ENCODE measurements at places on chromosomes 6 and 20. TPM values are rescaled to one million over a fixed set of nuclear protein-coding genes. Genes with fewer than 3 reads are reported as not detected.

GRCh38 chr6:166779963-166780683 is 153.1 kb upstream of the RPS6KA2 start:
- no peak overlapping the region for H3K4me3 ChIP-seq
- H3K4me1 ChIP-seq, result no peaks in the 10 kb centered on the region
- peaks cover 12% of the 10 kb centered on the region for H3K27me3 ChIP-seq
- H3K27ac ChIP-seq, result no peak overlapping the region

DNA sequence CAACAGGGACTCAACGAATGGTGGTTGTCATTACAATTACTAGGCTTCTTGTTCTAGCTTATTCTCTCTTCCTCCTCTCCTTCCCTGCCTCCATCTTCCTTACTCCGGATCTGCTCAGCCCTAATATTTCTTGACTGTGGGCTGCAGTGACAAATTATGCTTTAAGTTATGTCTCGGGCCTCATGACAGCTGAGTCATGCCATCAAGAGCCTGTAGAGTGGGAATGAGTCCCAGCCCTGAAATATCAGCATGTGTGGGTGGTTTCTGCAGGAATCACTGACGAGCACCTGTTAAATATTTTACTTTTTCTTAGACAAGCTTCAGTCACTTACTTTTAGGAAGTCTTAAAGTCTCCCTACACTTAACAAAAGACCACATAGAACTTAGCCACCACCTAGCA is 83.1 kb upstream of the CBLN4 start:
- H3K4me1 ChIP-seq, result no peaks in the 10 kb centered on the region
- H3K36me3 ChIP-seq, result no peaks in the 10 kb centered on the region
- DNase-seq, result no peak
- H3K27ac ChIP-seq, result no peak overlapping the region
- no peaks in the 10 kb centered on the region for H3K27me3 ChIP-seq
- no peak overlapping the region for H3K4me3 ChIP-seq

GRCh38 chr6:26349964-26350857 is 14.8 kb upstream of the BTN3A2 start:
- DNase-seq, result no peak
- no peak overlapping the region for H3K27ac ChIP-seq
- no peaks in the 10 kb centered on the region for H3K36me3 ChIP-seq
- no peaks in the 10 kb centered on the region for H3K4me1 ChIP-seq
- H3K4me3 ChIP-seq, result no peak overlapping the region

GRCh38 chr6:45438849-45439406 is 61.2 kb upstream of the SUPT3H start:
- peaks cover 11% of the 10 kb centered on the region for H3K36me3 ChIP-seq
- peaks cover 65% of the 10 kb centered on the region for H3K4me1 ChIP-seq
- H3K27ac ChIP-seq, result peak overlapping the region; percentile 61

DNA sequence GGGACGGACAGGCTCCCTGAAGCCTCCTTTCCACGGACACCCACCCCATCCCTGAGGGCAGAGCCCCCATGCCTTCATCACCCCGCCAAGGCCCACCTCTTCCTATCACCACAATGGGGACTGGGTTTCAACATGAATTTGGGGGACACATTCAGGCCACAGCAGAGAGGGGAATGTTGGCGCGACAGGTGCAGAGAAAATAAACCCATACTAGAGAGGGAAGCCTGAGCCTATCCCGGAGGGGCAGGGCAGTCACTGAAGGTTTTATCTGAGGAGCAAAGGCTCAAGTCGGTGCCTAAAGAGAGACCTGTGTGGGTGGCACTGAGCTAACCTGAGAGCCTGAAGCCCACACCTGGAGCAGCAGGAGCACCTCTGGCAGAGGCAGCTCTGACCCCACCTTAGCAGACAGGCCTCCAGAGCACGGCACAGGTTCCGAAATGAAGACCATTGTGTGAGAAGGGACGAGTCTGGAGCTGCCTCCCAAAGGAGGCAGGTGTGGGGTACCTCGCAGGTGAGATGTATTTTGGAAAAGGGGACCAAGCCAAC is 180.6 kb upstream of the PDE10A start:
- H3K36me3 ChIP-seq, result no peaks in the 10 kb centered on the region
- no peak for DNase-seq
- no peak overlapping the region for H3K27ac ChIP-seq
- no peak overlapping the region for H3K4me3 ChIP-seq

DNA sequence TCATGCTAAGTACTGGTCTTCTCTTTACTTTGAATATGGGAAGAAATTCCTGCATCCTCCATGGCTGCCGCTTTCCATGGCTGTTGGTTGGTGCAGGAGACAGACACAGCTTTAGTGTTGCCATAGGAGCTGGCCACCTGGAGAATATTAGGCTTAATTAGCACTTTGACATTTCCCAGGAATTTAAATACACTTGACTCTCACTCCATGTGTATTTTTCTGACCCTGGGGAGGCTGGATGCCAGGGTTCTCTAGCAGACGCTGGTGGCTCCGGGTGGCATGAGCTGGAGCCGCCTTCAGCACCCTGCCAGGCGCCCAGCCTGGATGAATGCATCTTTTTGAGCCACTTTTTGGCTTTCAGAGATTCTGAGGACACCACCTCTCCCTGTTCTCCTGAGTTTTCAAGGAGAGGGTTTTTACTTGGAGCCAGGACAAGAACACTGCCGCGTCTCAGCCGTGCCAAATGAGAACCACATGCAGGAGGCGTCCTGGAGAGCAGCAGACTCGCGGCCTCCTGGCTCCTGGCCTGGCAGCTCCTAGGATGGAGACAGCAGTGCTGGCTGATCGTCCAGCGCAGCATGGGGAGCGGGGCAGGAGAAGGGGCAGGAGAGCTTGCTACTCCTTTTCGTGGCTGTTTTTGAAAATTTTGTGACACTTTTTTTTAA is 258.8 kb downstream of the SMOC2 start:
- no peak overlapping the region for H3K4me3 ChIP-seq
- no peaks in the 10 kb centered on the region for H3K4me1 ChIP-seq
- H3K36me3 ChIP-seq, result no peaks in the 10 kb centered on the region
- peaks cover 2% of the 10 kb centered on the region for H3K27me3 ChIP-seq

DNA sequence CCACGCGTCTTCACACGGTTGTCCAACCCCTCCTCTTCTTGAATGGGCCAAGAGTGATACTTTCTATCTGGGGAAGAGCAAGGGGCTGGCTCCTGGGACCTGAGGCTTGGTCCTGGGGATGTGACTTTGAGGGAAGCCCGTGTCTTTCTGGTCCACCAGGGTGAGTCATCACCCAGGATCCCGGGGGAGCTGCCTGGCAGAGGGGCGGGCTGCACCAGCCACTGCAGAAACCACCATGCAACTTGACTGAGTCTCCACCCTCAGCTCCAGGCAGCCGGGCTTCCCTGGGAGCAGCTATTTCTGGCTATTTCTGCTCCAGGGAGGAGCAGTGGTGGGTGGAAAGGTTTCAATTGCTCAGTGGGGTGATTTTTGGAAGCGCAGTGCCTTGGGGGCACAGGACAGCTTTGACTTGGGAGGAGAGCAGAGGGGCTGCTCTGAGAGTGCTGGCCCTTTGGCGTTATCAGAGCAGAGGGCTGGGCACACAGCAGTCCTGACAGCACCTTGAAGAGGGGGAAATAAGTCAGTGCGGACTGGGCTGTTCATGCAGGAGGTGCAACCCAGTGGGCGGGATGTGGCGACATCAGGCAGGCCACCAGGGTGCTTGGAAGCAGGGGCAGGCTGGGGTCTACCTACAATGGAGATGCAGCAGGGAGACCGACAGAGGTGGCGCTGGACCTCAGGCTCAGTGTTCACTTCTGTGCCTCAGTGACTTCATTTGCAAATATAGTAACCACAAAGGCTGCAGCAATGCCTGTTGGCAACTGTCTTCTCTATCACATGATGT is 45.1 kb upstream of the FAM83D start:
- H3K4me1 ChIP-seq, result peaks cover 64% of the 10 kb centered on the region
- no peak overlapping the region for H3K27ac ChIP-seq
- H3K36me3 ChIP-seq, result peaks cover 5% of the 10 kb centered on the region
- H3K4me3 ChIP-seq, result peak overlapping the region; percentile 55
- no peaks in the 10 kb centered on the region for H3K27me3 ChIP-seq

DNA sequence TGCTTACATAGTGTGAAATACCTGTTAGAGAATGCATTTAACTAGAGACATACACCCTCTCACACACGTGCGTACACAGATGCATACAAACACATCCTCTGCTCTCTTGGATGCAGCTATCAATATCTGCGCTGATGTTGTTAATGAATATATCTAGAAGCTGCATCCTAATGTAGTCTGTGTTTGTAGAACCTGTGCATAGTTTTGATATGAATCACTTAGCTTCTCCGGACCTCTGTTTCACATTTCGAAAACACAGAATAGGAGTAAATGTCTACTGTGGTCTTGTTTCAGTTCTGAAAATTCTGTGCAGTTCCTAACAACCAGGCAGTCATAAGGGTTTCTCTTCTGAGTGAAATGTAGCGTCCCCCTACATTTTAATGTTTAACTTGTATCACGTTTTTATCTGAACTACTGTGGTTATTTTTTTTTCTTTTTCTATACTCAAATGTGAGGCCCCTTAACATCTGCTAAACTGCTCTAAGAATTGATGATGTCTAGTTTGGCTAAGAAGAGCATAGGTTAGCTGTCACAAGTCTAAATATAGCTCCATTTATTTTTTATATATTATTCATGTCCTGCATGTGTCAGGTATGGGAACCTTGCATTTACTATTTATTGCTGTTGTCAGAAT is 254.5 kb downstream of the TMEM242 start:
- peak overlapping the region; percentile 7 for H3K27ac ChIP-seq
- no peaks in the 10 kb centered on the region for H3K27me3 ChIP-seq
- H3K36me3 ChIP-seq, result no peaks in the 10 kb centered on the region
- H3K4me1 ChIP-seq, result peaks cover 23% of the 10 kb centered on the region
- H3K4me3 ChIP-seq, result peak overlapping the region; percentile 43

DNA sequence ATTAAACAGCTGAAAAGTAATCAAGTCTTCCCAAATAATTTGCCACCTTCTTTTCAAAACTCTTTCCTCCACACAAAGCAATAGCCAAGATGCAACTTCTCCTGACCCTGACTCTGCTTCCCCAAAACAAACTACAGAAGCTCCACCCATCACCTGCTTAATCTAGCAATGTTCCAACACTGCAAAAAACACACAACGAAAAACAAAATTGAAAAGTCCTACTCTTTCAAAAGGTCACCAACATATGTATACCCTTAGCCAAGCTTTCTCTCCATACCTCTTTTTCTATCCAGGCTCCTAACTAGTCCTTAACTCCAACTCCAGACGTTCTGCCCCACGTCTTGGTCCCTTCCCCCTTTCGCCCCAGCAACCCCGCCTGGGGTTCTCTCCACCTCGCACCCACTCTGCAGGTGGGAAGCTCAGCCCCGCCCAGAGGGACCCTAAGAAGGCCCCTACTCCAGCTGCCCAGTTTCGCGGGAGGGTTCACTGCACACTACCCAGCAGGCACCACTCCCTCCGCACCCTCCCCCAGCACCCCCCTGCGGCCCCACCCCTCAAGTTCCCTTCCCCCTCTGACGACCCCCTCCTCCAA is 717 bp downstream of the CSNK2A1 start:
- peaks cover 17% of the 10 kb centered on the region for H3K36me3 ChIP-seq
- H3K27me3 ChIP-seq, result peaks cover 4% of the 10 kb centered on the region
- H3K27ac ChIP-seq, result peak overlapping the region; percentile 56
- peak overlapping the region; percentile 95 for H3K4me3 ChIP-seq
- DNase-seq, result no peak

DNA sequence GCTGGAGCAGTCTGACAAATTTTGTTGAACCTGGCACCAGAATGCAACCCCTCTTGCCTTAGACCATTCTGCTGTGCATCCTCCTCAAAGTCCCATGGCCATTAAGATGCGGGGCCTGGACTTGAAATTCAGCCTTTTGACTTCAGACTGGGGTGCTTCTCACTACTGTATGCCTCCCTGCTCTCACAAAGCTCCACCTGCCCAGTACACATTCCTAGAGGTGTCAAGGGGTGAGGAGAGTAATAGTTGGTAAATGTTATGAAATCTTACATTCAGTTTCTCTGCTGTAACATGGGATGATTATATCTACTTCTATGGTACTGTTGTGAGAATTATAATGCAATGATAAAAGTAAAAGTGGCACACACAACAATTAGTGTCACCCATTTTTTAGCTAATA is 70.8 kb downstream of the TULP4 start:
- H3K4me3 ChIP-seq, result no peak overlapping the region
- no peak for DNase-seq
- H3K27ac ChIP-seq, result peak overlapping the region; percentile 17
- H3K36me3 ChIP-seq, result no peaks in the 10 kb centered on the region
- no peaks in the 10 kb centered on the region for H3K27me3 ChIP-seq
- peaks cover 14% of the 10 kb centered on the region for H3K4me1 ChIP-seq

DNA sequence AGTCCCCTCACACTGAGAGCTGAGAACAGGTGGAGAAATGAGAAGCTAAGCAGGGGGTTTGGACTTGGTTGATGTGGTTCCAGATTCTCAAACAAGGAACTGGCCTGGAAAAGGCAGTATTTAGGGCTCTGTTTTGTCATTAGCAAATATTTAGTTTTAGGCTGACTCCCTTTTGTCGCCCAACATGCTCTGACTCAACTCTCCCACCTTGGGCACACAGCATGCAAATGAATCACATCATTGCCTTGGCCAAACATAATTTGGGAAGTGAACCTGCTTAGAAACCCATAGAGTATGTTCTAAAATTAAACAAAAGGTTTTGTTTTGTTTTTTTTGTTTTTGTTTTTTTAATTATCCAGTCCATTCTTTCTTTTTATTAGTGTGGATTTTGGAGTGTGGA is 9.5 kb upstream of the UQCC2 start:
- H3K4me3 ChIP-seq, result no peak overlapping the region
- H3K27ac ChIP-seq, result no peak overlapping the region
- peaks cover 29% of the 10 kb centered on the region for H3K27me3 ChIP-seq

GRCh38 chr6:14002176-14002947 is 77.6 kb downstream of the RNF182 start:
- no peak overlapping the region for H3K4me3 ChIP-seq
- H3K4me1 ChIP-seq, result no peaks in the 10 kb centered on the region
- H3K27ac ChIP-seq, result no peak overlapping the region
- no peaks in the 10 kb centered on the region for H3K36me3 ChIP-seq
- DNase-seq, result no peak

GRCh38 chr20:6169251-6169650 is 46.4 kb upstream of the FERMT1 start:
- no peaks in the 10 kb centered on the region for H3K4me1 ChIP-seq
- no peak overlapping the region for H3K4me3 ChIP-seq
- H3K36me3 ChIP-seq, result no peaks in the 10 kb centered on the region
- H3K27me3 ChIP-seq, result peaks cover 8% of the 10 kb centered on the region
- no peak for DNase-seq

The SLPI gene
- not detected for total RNA-seq

The WASF1 gene
- total RNA-seq, result not detected

The RTEL1 gene
- total RNA-seq, result 32.3 TPM

The MTCH1 gene
- 183 TPM for total RNA-seq

The WFDC5 gene
- total RNA-seq, result not detected

The COL10A1 gene
- total RNA-seq, result not detected

The MCCD1 gene
- not detected for total RNA-seq

All from natural killer cell treated with Interleukin-12 subunit alpha and Interleukin-12 subunit beta and Interleukin-15 and Interleukin-18, amount 100 ng/mL, for 72 hours (primary cell).